ENCODE measurements at places on chromosomes 2 and 18.
A peak's percentile ranks its signal among the peaks of the same experiment; 100 is the strongest.

GRCh38 chr2:69685321-69686048 lies 41.9 kb upstream of the AAK1 start:
- peaks cover 4% of the 10 kb centered on the region for H3K4me1 ChIP-seq
- H3K27me3 ChIP-seq, result no peaks in the 10 kb centered on the region
- H3K27ac ChIP-seq, result peak overlapping the region; percentile 59
- peak; percentile 47 for DNase-seq
- H3K36me3 ChIP-seq, result no peaks in the 10 kb centered on the region
- no peak overlapping the region for H3K4me3 ChIP-seq

- peak overlapping the region; percentile 80 for H3K4me3 ChIP-seq
- H3K27me3 ChIP-seq, result no peaks in the 10 kb centered on the region
- no peaks in the 10 kb centered on the region for H3K36me3 ChIP-seq
These were observed 160.8 kb downstream of the AGPS start for GRCh38 chr2:177553176-177553884.

DNA sequence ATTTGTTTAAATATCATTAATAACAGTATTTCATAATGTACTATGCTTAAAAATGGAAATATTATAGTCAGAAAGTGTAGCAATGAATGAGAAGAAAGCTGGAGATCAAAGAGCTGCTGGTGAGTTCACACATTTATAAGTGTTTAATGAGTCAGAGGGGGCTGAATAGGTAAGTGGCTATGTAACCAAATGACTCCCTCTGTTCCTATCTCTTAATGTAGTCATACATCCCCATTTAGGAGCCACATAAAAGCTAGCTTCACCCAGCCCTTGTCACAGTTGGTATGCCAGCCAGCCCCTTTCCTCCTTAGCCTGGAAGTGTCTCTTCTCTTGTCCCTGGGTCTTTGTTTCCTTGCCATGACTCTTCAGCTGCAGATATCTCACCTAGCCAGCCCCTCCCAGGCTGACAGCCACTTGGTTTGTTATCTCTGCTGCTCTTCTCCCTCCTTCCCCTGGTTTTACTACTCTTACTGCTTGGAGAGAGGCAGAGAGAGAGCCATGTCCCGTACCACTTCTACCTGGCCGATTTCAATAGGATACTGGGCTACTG lies 438.6 kb upstream of the HNMT start:
- H3K4me1 ChIP-seq, result no peaks in the 10 kb centered on the region
- no peaks in the 10 kb centered on the region for H3K27me3 ChIP-seq
- H3K27ac ChIP-seq, result no peak overlapping the region
- DNase-seq, result no peak
- H3K4me3 ChIP-seq, result no peak overlapping the region

DNA sequence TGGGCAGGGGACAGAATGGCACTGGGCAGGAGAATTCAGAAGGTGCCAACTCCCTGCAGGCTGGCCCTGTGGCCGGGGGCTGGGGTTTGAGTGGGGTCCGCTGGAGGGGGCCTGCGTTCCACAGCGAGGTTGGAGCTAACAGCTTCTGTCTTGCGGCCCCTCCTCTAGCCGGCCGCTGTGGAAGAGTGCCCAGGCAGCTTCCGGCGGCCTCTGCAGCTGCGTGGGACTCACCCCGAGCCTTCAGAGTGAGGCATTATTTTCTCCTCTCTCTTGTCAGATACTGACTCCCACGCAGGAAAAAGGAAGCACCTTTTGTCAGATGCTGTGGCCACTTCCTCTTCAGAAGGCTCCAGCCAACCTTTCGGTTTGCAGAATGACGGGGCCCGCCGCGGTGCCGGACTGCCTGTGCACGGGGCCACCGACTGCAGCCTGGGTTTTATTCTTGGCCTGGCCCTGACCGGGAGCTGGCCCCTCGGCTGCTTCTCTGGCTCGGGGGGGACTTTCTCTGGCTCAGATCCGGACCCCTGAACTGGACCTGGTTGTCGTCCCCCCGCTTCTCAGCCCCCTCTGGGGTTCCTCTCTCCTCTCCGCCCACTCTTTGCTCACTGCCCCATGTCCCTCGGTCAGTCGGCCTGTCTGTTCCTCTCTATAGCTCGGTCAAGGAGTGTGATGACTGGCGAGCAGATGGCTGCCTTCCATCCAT lies 40.1 kb downstream of the ARHGAP25 start:
- H3K36me3 ChIP-seq, result no peaks in the 10 kb centered on the region
- H3K27me3 ChIP-seq, result no peaks in the 10 kb centered on the region
- peak overlapping the region; percentile 28 for H3K27ac ChIP-seq
- no peak for DNase-seq
- no peaks in the 10 kb centered on the region for H3K4me1 ChIP-seq
- H3K4me3 ChIP-seq, result no peak overlapping the region

DNA sequence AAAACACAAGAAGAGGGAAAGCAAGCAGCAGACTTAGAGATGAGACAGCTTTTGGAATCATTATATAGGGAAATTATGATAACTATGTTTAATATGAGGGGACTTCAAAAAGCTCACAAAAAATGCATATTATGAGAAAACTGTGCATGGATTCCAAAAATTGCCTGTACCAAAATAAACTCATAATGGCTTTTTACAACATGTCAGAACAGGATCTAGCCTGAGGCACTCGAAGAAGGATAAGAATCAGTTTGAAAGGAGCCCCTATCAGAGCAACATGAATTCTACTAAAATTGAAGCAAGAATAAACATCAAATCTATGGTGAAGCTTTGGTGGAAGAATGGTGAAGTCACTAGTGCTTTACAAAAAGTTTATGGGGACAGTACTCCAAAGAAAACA lies 187.4 kb downstream of the RDH14 start:
- H3K4me3 ChIP-seq, result no peak overlapping the region
- H3K4me1 ChIP-seq, result no peaks in the 10 kb centered on the region
- DNase-seq, result no peak
- no peak overlapping the region for H3K27ac ChIP-seq
- H3K36me3 ChIP-seq, result no peaks in the 10 kb centered on the region
- H3K27me3 ChIP-seq, result no peaks in the 10 kb centered on the region

DNA sequence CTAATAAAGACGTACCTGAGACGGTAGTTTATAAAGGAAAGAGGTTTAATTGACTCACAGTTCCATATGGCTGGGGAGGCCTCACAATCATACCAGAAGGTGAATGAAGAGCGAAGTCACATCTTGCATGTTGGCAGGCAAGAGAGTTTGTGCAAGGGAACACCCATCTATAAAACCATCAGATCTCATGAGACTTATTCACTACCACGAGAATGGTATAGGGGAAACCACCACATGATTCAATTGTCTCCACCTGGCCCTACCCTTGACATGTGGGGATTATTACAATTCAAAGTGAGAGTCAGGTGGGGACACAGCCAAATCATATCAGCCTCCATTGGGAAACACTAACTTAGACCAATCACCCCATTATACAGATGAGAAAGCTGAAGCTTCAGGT lies 81.4 kb downstream of the SKA1 start:
- no peaks in the 10 kb centered on the region for H3K36me3 ChIP-seq
- H3K27ac ChIP-seq, result no peak overlapping the region
- H3K27me3 ChIP-seq, result no peaks in the 10 kb centered on the region
- no peaks in the 10 kb centered on the region for H3K4me1 ChIP-seq
- DNase-seq, result no peak
- no peak overlapping the region for H3K4me3 ChIP-seq

GRCh38 chr2:33214436-33214835 lies 262.0 kb upstream of the RASGRP3 start:
- H3K36me3 ChIP-seq, result no peaks in the 10 kb centered on the region
- no peak overlapping the region for H3K27ac ChIP-seq
- H3K4me1 ChIP-seq, result no peaks in the 10 kb centered on the region
- H3K4me3 ChIP-seq, result no peak overlapping the region

GRCh38 chr2:240135706-240136012 lies 446 bp downstream of the COPS9 start:
- peak overlapping the region; percentile 55 for H3K27ac ChIP-seq
- peaks cover 7% of the 10 kb centered on the region for H3K36me3 ChIP-seq
- no peaks in the 10 kb centered on the region for H3K27me3 ChIP-seq

DNA sequence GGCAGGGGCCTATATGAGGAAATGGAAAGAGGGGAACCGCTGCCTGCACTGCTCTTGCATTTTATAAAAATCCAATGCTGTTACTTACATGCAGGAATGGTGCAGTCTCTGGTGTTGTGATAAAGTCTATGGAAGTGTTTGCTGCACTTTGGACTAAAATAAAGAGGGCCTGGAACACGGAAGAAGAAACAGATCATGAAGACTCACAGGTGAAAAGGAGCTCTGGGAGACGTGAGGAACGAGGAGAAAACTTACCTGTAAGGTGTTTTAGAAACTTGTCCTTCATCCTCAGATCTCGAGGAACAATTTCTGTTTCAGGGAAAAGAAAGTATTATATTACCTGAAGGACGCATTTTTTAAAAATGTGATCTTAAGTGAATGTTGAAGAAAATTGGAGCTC lies 1.9 kb downstream of the ALKAL2 start:
- no peaks in the 10 kb centered on the region for H3K36me3 ChIP-seq
- H3K4me1 ChIP-seq, result peaks cover 10% of the 10 kb centered on the region
- no peak for DNase-seq
- no peak overlapping the region for H3K4me3 ChIP-seq
- no peak overlapping the region for H3K27ac ChIP-seq

- H3K4me1 ChIP-seq, result no peaks in the 10 kb centered on the region
- no peak for DNase-seq
- H3K27ac ChIP-seq, result no peak overlapping the region
- H3K27me3 ChIP-seq, result no peaks in the 10 kb centered on the region
These were observed 152.4 kb downstream of the ZRANB3 start for GRCh38 chr2:135378591-135378990.

GRCh38 chr2:150228936-150229335 lies 258.5 kb downstream of the RND3 start:
- no peak for DNase-seq
- H3K27ac ChIP-seq, result no peak overlapping the region
- no peaks in the 10 kb centered on the region for H3K4me1 ChIP-seq
- H3K27me3 ChIP-seq, result no peaks in the 10 kb centered on the region
- H3K4me3 ChIP-seq, result no peak overlapping the region
- no peaks in the 10 kb centered on the region for H3K36me3 ChIP-seq

GRCh38 chr2:129152514-129152913 lies 827.0 kb upstream of the RAB6C start:
- DNase-seq, result no peak
- H3K27me3 ChIP-seq, result no peaks in the 10 kb centered on the region
- no peak overlapping the region for H3K4me3 ChIP-seq
- no peak overlapping the region for H3K27ac ChIP-seq
- no peaks in the 10 kb centered on the region for H3K36me3 ChIP-seq

DNA sequence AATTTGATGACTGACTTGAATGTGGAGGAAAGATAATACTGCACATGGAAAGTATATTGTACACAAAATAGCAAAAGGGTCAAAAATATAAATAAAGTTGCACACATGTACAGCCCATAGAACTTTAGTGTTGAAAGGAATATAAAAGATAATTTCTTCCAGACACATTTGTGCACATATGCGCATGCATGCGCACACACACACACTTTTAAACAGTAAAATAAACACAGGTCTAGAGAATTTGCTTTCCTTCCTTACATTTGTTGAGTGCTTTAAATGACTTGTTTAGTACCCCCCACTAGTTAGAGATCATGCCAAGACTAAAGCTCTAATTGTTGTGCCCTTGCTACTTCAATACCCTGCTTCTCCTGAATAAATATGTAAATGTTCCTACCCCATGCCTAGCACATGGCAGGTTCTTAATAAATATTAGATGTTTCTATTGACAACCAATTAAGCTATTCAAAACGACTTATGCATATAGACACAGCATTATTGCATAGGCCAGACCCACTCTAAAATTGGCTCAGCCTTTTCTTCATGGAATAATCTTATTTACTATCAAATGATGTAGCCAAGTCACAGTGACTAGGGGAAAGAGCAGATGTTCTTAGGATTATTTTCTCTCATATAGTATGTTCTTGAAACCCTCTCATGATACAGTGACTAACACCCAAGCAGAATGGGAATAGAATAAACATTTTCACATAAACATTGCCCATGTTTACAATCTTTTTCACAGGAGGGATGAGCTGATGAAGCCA lies 165.5 kb upstream of the ACVR2A start:
- no peaks in the 10 kb centered on the region for H3K36me3 ChIP-seq
- no peaks in the 10 kb centered on the region for H3K27me3 ChIP-seq
- H3K4me1 ChIP-seq, result no peaks in the 10 kb centered on the region
- DNase-seq, result no peak
- H3K4me3 ChIP-seq, result no peak overlapping the region
- no peak overlapping the region for H3K27ac ChIP-seq

DNA sequence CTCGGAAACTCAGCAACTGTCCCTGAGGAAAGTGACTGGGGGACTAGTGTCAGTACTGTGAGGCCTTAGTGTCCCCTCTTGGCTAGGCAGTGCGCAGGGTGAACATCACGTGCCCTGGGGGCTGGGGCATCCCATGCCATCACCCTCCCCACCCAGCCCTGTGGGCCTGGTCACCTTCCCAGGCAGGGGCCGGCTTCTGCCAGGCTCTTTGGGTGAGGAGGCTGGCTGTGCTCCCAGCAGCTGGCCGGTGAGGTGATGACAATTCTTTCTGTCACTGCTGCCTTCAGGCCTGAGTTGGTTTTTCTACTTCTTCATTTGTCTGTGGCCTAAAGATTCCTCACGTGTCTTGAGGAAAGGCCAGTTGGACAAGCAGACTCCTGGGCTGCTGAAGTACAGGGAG lies 180.8 kb downstream of the KLHL29 start:
- DNase-seq, result no peak
- no peak overlapping the region for H3K4me3 ChIP-seq
- H3K27me3 ChIP-seq, result no peaks in the 10 kb centered on the region
- peaks cover 6% of the 10 kb centered on the region for H3K4me1 ChIP-seq
- peak overlapping the region; percentile 78 for H3K27ac ChIP-seq

DNA sequence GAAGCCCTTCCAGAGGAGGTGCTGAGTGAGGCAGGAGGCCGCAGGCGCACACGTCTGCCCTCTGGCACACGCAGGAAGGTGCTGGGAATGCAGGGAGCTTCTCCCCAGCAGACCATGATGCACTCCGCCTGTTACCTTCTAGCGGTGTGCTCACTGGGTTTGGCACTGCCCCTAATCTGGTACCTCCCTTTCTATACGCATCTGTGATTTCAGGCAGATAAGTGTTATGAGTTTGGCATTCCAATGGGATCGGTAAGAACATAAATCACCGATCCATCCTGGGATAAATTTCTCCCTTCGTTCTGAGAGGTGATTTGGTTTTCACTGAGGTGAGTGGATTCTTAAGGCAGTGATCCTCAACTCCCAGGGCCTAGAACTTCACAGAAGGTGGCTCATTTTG lies 34.6 kb downstream of the ODC1 start:
- no peak overlapping the region for H3K4me3 ChIP-seq
- no peaks in the 10 kb centered on the region for H3K27me3 ChIP-seq
- no peaks in the 10 kb centered on the region for H3K4me1 ChIP-seq
- no peak overlapping the region for H3K27ac ChIP-seq
- DNase-seq, result no peak

- no peaks in the 10 kb centered on the region for H3K36me3 ChIP-seq
- H3K27me3 ChIP-seq, result no peaks in the 10 kb centered on the region
- H3K27ac ChIP-seq, result no peak overlapping the region
These were observed 326.8 kb downstream of the CCDC85A start for GRCh38 chr2:56510610-56511009.

- no peak overlapping the region for H3K4me3 ChIP-seq
- no peaks in the 10 kb centered on the region for H3K27me3 ChIP-seq
- no peak for DNase-seq
- H3K27ac ChIP-seq, result no peak overlapping the region
- no peaks in the 10 kb centered on the region for H3K4me1 ChIP-seq
These were observed 1.1 kb upstream of the SCN9A start for GRCh38 chr2:166376873-166377272.
